ENCODE measurements at places on chromosomes 7 and 10.

- DNase-seq: no peak
Observed at GRCh38 chr7:7425321-7425720, 110.4 kb downstream of the COL28A1 start.

DNA sequence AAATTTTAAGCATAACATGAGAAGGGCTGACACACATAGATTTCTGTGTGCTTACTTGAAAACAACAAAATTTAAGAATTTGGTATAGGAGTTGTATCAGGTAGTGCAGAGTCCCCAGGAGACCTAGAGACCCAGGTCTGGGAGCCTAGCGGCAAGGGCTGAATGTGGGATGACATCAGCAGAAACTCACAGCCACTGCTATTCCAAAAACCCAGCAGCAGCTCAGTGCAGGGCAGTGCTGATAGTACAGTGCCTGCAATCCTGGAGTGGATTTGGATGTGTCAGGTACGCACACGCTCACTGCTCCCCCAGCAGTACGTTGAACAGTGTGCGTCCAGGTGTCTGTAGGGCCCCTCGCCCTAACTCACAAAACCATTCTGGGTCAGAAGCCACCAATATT, 87.1 kb downstream of the EGFR start:
- no peak for DNase-seq

GRCh38 chr10:120702032-120702431, 149.1 kb upstream of the WDR11 start:
- DNase-seq: no peak

GRCh38 chr10:13899941-13900340, 313.2 kb downstream of the PRPF18 start:
- no peak for DNase-seq

DNA sequence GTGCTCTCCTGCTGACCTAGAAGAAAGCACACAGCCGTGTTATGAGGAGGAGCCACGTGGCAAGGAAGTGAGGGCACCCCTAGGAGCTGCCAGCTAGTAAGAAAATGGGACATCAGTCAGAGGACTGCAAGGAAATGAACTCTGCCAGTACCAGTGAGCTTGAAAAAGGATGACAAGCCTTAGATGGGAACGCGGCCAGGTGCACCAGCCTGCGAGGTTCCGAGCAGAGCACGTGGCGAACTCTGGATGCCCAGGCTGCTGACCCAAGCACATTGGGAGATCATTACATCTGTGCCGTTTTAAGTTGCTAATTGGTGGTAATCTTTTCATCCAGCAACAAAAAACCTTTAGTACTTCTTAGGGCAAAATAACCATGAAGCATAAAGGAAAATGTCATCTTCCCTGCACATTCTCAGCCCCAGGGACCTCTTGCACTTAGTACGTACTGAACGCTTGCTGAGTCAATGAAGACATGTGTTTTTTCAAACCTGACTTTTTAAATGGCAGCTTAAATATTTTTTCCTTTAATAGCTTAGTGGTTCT, 69.4 kb downstream of the AMZ1 start:
- DNase-seq: no peak

- DNase-seq: no peak
Observed at GRCh38 chr7:24463474-24463873, 109.8 kb upstream of the PALS2 start.

DNA sequence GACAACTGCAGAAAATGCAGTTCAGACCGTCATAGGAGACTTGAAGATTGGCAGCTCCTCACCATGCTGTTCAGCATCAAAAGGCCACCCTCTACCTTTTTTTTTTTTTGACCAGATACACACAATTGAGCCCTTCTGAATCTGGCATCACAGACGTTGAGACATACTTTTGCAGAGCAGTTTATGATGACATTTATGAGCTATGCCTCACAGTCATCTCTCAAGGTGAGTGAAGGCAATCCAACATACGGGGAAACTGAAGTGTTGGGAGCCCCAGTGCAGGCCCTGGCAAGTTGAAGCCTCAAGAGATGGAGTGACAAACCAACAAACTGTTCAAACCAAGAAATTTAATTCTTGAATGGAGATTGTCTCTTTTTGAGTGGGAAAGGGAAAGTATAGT, 83.6 kb upstream of the DLX6 start:
- no peak for DNase-seq

GRCh38 chr7:114158275-114158674, 239.5 kb upstream of the PPP1R3A start:
- no peak for DNase-seq

DNA sequence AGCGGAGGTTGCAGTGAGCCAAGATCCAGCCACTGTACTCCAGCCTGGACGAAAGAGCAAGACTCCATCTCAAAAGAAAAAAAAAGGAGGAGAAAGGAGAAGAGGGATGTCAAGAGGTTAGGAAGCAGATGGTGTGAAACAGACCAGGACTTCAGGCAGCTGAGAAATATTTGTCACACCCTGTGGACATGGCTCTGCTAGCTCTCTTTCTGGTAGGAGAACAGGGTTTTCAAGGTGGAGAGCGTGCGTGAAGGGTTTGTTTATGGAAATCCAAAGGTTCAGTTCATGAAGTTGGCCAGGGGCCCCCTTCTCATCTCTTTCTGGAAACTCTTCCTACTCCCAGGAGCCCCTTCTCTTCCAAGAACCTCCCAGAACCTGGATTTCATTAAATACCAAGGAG, 110.8 kb upstream of the GALNT17 start:
- DNase-seq: no peak

DNA sequence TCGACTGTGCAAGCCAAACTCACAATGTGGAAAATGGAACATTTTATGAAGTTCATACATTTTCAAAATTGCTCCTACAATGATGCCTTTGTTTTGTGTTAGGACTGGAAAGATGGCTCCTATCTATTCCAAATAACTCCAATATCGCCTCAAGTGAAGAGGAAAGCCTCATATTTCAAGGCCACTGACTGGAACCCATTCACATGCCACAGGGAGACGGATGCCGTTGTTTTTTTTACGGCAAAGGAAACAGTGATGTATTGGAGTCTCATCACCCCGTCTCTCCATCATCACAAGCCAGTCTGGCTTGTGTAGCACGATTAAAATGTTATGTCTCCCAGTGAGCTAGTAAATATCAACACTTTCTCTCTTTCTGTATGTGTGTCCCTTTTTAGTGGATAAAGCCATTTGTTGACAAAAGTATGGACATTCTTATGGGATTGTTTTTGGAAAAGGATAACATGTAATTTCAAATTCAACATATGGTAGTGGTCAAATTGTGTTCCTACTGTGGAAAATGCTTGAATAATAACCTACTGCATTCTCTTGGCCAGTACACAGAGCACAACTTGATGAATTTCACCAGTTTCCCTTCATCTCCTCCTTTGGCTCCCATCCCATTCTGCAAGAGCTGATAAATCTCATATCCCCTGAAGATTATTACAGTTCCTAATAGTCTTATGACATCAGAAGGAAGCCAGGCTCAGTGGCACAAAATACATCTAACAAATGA, 109.5 kb upstream of the PITRM1 start:
- no peak for DNase-seq

- DNase-seq: no peak
Observed at GRCh38 chr10:89279421-89279869, 22.4 kb upstream of the IFIT2 start.

DNA sequence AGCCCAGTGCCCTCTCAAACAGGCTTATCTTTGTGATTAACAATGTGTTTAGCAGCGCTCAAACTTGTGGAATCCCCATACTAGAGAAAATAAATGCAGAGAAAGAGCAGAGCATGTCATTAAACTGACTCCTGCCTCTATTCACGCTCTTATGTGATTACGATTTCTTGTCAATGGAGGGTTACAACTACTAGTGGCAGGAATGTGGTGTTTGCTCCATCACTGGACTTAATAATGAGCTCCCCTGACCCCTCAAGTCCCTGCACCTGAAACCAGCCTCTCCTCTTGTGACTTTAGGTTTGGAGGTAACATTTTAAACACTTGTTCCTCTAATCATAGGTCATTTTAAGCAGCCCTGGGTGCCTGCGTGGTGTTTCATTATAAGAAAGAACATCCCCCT, 121.9 kb downstream of the PLPP4 start:
- DNase-seq: no peak

- DNase-seq: no peak
Observed at GRCh38 chr10:57465155-57465554, 802.5 kb downstream of the IPMK start.

DNA sequence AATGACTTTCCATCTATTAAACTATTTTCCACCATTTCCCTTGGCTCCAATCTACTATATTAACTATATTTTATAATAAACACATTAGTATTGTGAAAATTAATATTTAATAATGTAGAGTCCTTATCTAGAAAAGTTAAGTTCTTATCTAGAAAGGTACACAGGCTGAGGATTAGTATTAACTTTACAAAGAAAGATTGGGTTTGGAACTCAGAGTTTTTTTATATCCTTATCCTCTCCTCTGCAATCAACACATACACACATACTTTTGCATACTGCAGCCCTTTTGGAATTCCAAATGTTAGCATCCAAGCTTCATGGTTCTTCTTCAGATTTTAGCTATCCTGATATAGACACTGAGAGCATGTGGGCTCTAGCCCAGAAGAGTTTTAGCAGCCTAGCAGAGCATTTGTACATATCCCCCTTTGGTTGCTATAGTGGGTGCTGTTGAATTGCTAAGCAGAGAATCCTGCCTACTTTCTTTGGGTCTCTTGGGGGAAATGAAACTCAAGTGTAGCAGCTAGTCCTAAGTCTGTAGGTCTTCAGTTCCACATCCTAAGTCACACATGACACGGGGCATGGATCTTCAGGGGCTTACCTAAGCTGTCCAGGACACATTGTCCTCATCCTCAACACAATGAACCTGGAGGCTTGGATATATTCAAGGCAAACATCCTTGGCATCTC, 874.6 kb downstream of the LRMDA start:
- DNase-seq: no peak

DNA sequence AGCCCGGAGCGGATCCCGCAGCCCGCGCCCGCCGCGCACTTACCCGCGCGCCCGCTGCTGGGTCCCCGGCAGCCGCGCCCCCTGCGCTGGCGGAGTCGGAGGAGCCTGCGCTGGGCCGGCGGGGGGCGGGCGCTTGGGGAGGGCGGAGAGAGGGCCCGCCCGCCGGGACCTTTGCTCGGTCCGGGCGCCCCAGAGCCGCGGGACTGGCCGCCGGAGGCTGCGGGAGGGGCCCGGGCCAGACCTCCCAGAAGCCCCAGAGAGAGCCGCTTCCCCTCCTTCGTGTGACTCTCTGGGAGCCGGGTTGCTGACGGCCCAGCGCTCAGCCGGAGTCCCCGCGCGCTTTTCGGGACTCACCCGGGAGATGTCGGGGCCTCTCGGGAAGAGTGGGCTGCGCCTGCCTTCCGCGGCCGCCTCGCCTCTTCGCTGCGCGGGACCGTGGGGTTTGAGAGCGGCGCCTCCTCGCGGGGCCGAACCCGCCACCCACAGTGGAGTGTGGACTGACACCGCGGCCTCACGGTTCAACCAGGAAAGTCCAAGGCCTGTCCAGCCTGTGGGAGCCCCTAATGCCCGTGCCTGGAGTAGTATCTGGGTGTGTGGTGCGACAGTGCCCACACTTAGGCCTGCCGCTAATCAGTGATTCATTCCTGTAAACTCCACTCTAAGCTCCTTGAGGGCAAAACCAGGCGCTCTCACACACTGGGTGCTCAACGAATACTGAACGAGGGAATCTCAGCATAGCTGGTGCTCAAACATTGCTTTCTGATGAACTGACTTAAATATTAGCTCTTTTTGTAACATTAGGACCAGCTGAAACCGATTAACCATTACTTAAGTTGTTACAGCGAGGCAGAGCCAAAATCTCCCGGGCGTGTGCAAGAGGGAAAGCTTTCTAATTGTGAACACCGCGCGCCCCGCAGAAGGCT, at the start of gene GSDME:
Gene GSDME (minus strand): TSS at position 112 of the 923 bp plus-strand sequence. CDS start 7,690 bp downstream, outside the sequence.
- peak; percentile 86 for DNase-seq

DNA sequence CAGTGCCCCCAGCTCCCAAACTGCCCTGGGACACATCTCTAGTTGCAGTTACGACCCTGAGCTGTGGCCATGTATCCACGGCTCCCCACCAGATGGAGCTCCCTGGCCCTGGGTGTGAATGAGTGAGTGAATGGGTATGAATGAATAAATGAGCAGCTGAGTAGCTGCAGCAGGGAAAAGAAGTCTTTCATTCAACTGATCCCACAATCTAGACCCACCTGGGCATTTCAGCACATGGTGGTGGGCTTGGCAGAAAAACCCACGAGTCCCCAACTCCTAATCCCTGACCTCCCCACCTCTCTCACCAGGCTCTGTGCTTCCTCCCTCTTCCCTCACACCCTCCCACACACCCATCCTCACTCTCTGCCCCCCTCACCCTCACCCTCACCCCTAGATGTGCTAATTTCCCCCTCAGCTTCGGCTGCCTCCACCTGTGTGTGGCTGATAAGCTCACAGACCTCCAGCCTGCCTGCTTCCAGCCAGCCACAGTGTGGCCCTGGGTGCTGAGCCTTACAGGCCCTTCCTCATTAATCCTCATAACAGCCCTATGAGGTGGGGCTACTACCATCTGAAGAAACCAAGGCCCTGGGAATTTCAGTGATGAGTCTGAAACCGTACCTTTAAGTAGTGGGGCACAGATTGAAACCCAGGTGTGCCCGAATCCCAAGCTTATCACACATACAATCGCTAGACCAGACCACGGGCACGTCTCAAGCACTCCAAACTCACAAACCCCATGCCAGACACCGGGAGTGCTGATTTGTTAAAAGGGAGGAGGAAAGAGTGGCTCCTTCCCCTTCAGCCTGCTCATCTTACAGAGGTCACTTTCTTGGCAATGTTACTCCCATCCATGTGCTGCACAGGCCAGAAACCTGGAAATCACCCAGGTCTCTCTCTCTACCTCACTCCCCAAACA, 2.2 kb upstream of the ATP6V1F start:
- no peak for DNase-seq

Measured in activated CD4-positive, alpha-beta T cell treated with anti-CD3 and anti-CD28 coated beads, Interleukin-2, amount 10 ng/mL, durations not matched to agents 24 days and 14 days (primary cell).